ENCODE measurements at places on chromosomes 1 and 21. TPM values are rescaled to one million over a fixed set of nuclear protein-coding genes. Genes with fewer than 3 reads are reported as not detected.

Gene SIK1
- total RNA-seq, result 314 TPM

Gene GIPC2
- not detected for total RNA-seq

Gene MPL
- total RNA-seq, result not detected

Gene ST6GALNAC5
- not detected for total RNA-seq

Gene NUAK2
- total RNA-seq, result 15.3 TPM

Gene ATAD3C
- 0.28 TPM for total RNA-seq

Gene FAM43B
- total RNA-seq, result not detected

Gene EXTL1
- total RNA-seq, result not detected

Gene AGBL4
- 0.11 TPM for total RNA-seq

Gene LCE1E
- total RNA-seq, result not detected

- no peaks in the 10 kb centered on the region for H3K36me3 ChIP-seq
- no peak overlapping the region for H3K4me3 ChIP-seq
- H3K4me1 ChIP-seq, result no peaks in the 10 kb centered on the region
- no peaks in the 10 kb centered on the region for H3K27me3 ChIP-seq
- no peak for DNase-seq
- H3K27ac ChIP-seq, result no peak overlapping the region
Measured at GRCh38 chr21:31387560-31388186, 43.6 kb upstream of the TIAM1 start.

- H3K36me3 ChIP-seq, result no peaks in the 10 kb centered on the region
- H3K27me3 ChIP-seq, result no peaks in the 10 kb centered on the region
- H3K27ac ChIP-seq, result no peak overlapping the region
- no peak overlapping the region for H3K4me3 ChIP-seq
- no peak for DNase-seq
Measured at GRCh38 chr1:229344937-229345684, 2.3 kb upstream of the CCSAP start.

DNA sequence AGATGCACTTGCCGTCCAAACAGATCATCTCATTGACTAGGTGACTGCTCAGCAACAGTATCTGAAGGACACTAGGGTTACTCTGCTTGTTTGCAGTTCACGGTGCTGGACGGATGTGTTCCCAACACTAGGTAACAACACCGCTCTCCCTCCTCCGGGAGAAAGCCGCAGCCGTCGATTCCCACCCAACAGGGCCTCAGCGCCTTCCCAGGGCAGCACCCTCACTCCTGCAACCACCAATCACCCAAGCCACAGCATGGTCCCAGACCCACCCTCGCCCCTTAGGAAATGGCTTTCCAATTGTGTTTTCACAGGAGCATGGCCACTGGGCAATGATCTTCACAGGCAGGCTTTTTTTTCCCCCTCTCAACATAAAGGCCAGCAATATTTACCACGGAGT is 779 bp downstream of the TLR5 start:
- H3K4me1 ChIP-seq, result peaks cover 30% of the 10 kb centered on the region
- H3K27ac ChIP-seq, result no peak overlapping the region
- no peak for DNase-seq
- H3K36me3 ChIP-seq, result no peaks in the 10 kb centered on the region
- H3K27me3 ChIP-seq, result no peaks in the 10 kb centered on the region

GRCh38 chr1:6569033-6569432 is 10.8 kb upstream of the ZBTB48 start:
- no peaks in the 10 kb centered on the region for H3K27me3 ChIP-seq
- no peak for DNase-seq
- H3K4me1 ChIP-seq, result no peaks in the 10 kb centered on the region
- H3K4me3 ChIP-seq, result no peak overlapping the region
- no peak overlapping the region for H3K27ac ChIP-seq

GRCh38 chr21:45064091-45064490 is 10.3 kb upstream of the ADARB1 start:
- H3K27me3 ChIP-seq, result no peaks in the 10 kb centered on the region
- no peak overlapping the region for H3K27ac ChIP-seq
- no peak overlapping the region for H3K4me3 ChIP-seq
- H3K4me1 ChIP-seq, result no peaks in the 10 kb centered on the region
- H3K36me3 ChIP-seq, result no peaks in the 10 kb centered on the region
- no peak for DNase-seq

DNA sequence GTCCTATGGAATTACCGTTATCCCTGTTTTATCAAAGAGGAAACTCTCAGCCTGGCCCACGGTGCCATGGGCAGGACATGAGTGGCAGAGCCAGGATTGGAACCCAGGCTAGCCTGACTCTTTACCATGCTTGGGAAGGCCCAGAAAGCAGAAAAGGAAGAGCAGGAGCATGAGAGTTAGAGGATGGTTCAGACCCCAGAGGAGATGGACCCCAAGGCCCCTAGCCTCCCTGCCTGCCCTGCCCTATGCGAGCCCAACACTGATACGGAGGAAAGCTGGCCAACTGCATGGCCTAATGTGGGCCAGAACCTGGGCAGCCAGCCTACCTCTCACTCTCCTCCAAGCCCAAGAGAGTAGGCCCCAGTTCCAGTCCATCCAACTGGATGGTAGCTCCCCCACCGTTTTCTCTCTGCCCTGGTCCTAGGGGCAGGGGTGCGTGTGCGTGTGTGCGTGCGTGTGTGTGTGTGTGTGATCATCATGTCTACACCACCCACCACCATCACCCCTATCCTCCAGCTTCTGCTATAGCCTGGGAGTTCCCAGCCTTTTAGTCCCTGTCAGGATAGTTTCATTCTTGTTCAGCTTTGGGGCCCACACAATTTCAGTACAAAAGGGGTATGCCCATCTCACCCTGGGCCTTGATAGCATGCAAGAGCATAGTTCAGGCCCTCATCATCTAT is 15.4 kb upstream of the MEX3A start:
- peaks cover 44% of the 10 kb centered on the region for H3K4me1 ChIP-seq
- no peaks in the 10 kb centered on the region for H3K27me3 ChIP-seq
- H3K36me3 ChIP-seq, result no peaks in the 10 kb centered on the region

GRCh38 chr1:204085876-204086275 is 13.0 kb downstream of the SOX13 start:
- H3K27me3 ChIP-seq, result no peaks in the 10 kb centered on the region
- H3K27ac ChIP-seq, result no peak overlapping the region
- H3K4me3 ChIP-seq, result no peak overlapping the region
- no peaks in the 10 kb centered on the region for H3K36me3 ChIP-seq
- DNase-seq, result no peak

DNA sequence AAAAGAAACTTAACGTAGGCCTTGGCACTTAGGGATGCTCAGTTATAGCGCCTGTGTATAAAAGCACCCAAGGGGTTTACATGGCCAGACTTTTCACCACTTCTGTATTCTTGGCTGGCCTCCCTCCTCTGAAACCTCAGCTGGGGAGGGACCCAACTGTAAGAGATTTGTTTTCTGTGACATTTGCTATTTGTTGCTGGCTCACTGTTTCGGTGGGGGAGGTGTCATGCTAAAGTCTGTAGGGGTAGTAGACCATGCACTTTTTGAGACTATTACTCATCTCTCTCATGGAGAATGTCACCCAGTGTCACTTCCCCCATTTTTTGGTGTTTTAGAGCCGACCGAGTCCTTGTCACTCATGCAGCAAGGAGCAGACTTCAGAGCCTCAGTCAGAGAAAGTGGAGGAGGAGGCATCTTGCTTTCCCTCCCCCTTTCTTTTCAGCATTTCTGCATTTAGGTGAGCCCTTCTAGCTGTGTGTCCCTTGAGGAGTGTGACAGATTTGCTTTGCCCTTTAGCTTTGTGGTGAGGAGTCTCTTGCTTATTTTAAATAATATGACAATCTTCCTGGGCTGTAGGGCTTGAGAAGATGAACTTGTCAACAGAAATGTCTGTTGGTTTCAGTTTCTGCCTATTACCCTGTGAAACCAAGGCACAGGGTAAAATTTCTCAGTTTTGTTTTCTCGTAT is 160.1 kb downstream of the FASLG start:
- no peaks in the 10 kb centered on the region for H3K36me3 ChIP-seq
- H3K4me3 ChIP-seq, result peak overlapping the region; percentile 21
- peak; percentile 52 for DNase-seq
- H3K4me1 ChIP-seq, result peaks cover 15% of the 10 kb centered on the region
- peak overlapping the region; percentile 16 for H3K27ac ChIP-seq

DNA sequence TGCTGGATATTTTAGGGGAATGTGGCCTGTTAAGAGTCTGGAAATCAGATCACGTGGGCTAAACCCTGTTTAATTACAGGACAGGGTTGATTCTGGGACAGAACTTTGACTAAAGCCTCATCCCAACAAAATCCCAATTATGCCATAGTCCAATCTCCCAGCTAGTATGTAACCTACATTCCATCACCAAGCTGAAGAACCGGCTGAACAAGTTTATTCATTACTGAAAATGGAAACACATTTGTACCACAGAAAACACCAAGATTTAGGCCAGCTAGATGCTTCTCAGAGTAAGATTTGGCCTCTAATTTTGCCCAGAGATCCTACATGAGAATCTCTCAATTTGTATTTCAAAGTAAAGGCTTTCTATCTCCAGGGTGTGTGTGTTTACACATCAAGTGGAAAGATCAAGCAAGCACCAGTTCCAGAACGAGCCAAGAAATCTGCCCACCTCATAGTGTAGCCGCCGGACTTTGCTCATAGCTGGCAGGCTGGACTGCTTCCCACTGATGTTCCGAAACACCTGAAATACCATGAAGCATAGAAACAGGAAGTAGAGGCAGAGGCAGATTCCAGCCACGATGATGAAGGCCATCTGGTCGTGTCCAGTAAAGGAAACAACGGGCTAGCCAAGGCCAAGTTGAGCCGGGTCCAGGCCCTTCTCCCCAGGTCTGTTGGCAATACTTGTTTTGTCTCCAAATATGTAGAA is 86.8 kb downstream of the WLS start:
- H3K4me1 ChIP-seq, result no peaks in the 10 kb centered on the region
- no peak overlapping the region for H3K27ac ChIP-seq
- no peaks in the 10 kb centered on the region for H3K36me3 ChIP-seq
- H3K4me3 ChIP-seq, result no peak overlapping the region
- no peaks in the 10 kb centered on the region for H3K27me3 ChIP-seq
- DNase-seq, result no peak

GRCh38 chr1:116725798-116726197 is 28.4 kb upstream of the CD2 start:
- no peak for DNase-seq
- no peaks in the 10 kb centered on the region for H3K36me3 ChIP-seq
- peaks cover 3% of the 10 kb centered on the region for H3K4me1 ChIP-seq
- no peak overlapping the region for H3K27ac ChIP-seq

DNA sequence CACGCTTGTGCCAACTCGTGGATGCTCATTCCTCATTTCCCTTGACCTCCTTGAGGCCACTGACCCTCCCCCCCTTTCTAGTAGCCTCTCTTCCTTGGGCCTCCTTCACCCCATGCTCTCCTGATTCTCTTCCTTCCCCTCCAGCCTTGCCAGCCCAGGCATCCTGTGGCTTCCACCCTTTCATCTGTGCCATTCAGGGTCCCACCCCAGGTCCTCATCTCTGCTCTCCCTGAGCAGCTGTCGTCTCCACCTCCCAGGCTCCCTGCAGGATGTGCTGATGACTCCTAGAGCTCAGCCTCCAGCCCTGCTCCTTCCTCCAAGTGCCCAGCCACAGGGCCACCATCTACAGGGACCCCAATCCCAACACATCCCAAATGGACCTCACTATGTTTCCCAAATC is 197.4 kb downstream of the GRIK3 start:
- H3K36me3 ChIP-seq, result no peaks in the 10 kb centered on the region
- peaks cover 5% of the 10 kb centered on the region for H3K27me3 ChIP-seq
- H3K27ac ChIP-seq, result no peak overlapping the region
- DNase-seq, result no peak
- H3K4me3 ChIP-seq, result no peak overlapping the region

DNA sequence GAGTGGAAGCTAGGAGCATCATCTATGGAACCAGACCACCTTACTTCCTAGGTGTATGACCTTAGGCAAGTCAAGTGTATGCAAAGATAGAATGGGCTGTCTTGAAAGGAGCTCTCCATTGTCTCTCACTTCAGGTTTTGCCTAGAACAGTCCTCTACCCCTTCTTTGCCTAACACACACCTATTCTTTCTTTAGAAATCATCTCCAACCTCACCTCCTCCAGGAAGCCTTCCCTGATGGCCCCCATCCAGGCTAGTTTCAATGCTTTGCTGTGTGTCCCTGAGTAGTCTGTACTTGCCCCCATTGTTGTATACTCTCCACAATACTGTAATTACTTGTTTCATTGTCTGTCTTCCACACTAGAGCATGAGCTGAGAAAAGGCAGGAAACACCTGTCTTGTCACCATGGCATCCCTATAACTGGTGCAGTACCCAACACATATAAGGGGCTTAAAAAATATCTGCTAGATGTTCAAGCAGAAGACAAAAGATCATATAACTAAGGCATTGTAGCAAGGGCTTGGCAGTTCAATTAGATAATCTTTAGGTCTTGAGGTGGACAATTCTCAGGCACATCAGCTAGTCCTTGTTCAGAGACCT is 83.0 kb downstream of the RRAGC start:
- no peak for DNase-seq
- peaks cover 9% of the 10 kb centered on the region for H3K27me3 ChIP-seq
- H3K27ac ChIP-seq, result no peak overlapping the region
- H3K4me1 ChIP-seq, result no peaks in the 10 kb centered on the region
- H3K4me3 ChIP-seq, result no peak overlapping the region

DNA sequence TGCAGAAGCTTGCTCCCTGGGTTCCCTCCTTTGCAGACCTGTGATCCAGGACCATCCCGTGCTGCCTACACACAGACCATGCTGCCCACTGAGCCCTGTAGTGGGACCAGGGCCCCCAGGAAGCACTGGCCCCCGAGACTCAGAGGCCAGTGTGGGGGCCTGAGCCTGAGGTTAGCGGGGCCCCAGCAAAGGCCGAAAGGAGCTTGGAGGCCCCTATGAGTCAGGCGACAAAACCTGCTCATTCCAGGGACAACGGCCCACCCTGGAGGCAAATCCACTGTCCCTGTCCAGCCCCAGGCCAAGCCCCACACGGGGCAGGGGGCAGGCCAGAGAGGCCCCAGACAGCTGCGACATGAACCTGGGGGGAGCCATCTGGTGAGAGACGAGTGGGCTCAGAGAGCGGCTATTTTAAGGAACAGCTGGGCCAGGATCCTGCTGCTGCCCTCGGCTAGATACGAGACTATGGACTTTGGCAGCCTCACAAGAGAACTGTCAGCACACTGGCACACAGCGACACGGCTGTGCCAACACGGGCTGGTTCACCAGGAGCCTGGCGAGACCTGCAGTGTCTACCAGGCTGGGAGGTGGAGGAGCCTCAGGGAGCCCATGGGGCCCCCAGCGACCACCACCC is 74.7 kb downstream of the ARHGEF16 start:
- H3K27me3 ChIP-seq, result no peaks in the 10 kb centered on the region
- no peak overlapping the region for H3K4me3 ChIP-seq
- H3K36me3 ChIP-seq, result no peaks in the 10 kb centered on the region
- peaks cover 18% of the 10 kb centered on the region for H3K4me1 ChIP-seq
- H3K27ac ChIP-seq, result no peak overlapping the region

DNA sequence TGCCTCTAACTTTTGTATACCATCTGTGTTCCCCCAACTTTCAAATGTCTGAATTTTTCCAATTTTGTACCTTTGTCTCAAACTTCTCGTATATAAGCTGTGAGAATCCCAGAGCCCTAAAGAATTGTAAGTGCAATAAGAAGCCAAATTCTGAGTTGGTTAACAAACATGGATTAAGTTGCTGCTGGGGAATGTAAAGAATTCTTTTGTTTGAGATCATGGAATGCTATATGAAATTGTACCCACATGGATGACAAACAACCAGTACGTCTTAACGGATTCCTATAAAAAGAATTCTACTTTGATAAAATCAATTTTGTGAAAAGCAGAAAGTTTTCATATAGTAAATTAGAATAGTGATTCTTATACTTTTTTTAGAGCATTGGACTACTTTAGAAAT is 72.4 kb upstream of the CYP2J2 start:
- H3K27me3 ChIP-seq, result no peaks in the 10 kb centered on the region
- no peaks in the 10 kb centered on the region for H3K4me1 ChIP-seq
- DNase-seq, result no peak

Data from CD4-positive, alpha-beta T cell (primary cell).